ENCODE measurements at places on chromosomes 4 and X.

DNA sequence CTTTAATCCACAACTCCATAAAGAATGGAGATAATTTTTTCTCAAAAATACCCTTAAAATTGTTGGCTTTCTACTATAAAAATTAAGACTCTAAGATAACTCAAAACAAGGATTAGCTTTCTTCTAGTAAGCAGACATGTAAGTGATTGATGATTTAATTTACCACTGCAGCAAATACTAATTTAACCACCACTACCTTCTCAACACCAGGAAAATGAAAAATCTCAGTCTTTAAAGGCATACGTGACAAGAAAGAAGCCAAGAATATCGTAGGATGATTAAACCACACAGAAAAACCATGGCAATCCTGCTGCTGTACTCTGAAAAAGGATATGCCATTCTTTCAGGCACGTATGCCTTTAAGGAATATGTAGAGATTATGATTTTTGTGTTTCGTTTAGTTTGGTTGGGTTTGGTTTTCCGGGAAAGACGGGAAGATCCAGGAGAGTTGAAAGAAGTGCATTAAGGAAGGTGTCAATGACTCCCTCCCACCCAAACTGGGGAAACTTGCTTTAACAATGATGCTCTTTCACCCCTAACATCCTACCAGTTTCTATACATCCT, 881 bp downstream of the LRCH2 start:
- no peak for DNase-seq

- DNase-seq, result peak; percentile 39
Measured at GRCh38 chrX:18377796-18378195, 23.3 kb upstream of the SCML2 start.

- DNase-seq, result no peak
Measured at GRCh38 chr4:97185233-97185632, 958.0 kb downstream of the STPG2 start.

DNA sequence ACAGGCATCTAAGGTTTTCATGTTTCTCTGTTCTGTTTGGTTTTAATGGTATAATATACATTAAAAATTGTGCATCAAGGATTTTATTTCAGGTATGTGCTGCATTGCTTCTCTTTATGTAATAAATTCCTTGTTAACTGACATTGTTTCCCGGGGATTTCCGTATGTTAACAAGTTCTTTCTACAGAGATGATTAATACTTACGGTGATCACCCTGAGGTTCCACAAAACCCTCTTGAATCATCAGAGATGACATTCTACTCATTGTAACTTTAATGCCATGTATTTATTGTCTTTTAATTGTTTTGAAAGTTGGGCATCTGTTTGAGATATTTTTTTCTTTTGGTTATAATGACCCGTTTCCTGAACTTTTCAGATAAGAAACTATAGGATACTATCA, 37.5 kb downstream of the ARHGAP10 start:
- DNase-seq, result no peak

- DNase-seq, result no peak
Measured at GRCh38 chr4:75745161-75745560, 20.8 kb downstream of the USO1 start.

GRCh38 chr4:74037076-74037955, 1.2 kb downstream of the CXCL3 start:
- DNase-seq, result no peak

- no peak for DNase-seq
Measured at GRCh38 chr4:14262221-14262620, 634.7 kb upstream of the BOD1L1 start.

DNA sequence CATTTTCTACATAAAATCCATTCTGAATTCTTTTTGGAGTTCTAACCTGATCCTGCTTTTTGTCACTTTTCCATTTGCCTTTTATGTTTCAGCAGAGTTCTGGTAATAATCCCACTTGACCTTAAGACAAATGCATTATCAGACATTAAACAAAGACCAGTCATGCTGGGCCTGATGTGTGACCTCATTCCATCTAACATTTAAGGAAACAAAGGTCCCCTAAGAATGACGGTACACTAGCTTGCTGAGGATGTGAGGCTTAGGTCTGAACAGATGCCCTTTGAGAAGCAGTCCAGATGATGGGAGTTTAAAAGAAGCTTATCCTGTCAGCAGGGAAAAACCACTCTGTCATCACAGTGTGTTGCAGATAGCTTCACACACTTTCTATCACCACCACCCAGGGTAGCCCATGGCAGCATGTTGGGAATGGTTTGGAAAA, 38.1 kb upstream of the PDE5A start:
- no peak for DNase-seq

GRCh38 chr4:45992728-45993127, 131.1 kb downstream of the GABRG1 start:
- DNase-seq, result no peak

- DNase-seq, result no peak
Measured at GRCh38 chr4:82913305-82913704, 12.8 kb downstream of the THAP9 start.

- DNase-seq, result no peak
Measured at GRCh38 chr4:173413036-173413435, 14.1 kb upstream of the SCRG1 start.

DNA sequence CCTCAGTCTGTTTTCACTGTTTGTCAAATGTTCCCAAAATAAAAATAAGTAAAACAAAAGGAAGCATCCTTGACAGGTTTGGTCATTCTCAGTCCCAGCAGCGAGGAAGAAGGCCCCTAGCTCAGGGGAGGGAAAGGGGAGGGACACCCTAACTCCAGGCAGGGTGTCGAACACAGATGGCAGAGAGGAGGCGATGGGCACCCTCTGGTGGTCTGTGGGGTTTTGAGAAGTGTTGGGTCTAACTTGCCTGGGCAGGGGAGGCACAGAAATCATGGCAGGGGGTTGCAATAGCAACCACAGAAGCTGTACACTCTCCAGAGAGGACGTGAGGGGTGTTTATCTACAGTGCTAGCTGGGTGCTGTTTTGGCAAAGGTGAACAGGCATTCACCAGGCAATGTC, 229.8 kb upstream of the SFRP2 start:
- DNase-seq, result peak; percentile 22

GRCh38 chr4:25759101-25759500, 103.5 kb downstream of the SLC34A2 start:
- no peak for DNase-seq

DNA sequence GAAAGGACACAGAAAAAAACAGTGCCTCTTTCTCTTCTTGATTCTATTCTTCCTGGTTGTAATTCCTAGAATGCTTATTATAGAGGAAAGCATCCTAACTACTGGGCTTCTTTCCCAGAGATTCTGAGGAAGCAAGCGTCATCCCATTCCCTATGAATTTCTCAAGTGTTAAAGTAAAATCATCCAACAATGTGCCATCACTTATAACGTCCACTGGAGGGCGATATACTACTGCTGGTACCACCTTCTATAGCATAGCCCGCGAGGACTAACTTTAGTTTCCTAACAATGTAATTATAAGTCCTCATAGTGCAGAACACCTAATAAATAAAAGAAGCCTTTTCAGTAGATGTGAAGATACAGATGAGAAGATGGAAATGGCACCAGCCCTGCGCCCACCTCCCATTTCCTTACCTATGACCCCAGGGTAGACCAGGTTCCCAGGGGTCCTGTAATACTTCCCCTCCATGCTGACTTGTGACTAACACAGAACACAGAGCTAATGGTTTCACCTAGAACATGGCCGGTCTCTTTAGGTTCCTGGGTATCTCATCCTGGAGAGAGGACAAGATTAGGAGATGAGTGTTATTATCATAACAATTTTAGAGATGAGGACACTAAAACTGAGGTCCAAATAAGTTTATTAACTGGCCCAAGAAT, 4.2 kb downstream of the CENPVL3 start:
- DNase-seq, result peak; percentile 21

- no peak for DNase-seq
Measured at GRCh38 chr4:105679186-105679585, 29.3 kb downstream of the INTS12 start.

DNA sequence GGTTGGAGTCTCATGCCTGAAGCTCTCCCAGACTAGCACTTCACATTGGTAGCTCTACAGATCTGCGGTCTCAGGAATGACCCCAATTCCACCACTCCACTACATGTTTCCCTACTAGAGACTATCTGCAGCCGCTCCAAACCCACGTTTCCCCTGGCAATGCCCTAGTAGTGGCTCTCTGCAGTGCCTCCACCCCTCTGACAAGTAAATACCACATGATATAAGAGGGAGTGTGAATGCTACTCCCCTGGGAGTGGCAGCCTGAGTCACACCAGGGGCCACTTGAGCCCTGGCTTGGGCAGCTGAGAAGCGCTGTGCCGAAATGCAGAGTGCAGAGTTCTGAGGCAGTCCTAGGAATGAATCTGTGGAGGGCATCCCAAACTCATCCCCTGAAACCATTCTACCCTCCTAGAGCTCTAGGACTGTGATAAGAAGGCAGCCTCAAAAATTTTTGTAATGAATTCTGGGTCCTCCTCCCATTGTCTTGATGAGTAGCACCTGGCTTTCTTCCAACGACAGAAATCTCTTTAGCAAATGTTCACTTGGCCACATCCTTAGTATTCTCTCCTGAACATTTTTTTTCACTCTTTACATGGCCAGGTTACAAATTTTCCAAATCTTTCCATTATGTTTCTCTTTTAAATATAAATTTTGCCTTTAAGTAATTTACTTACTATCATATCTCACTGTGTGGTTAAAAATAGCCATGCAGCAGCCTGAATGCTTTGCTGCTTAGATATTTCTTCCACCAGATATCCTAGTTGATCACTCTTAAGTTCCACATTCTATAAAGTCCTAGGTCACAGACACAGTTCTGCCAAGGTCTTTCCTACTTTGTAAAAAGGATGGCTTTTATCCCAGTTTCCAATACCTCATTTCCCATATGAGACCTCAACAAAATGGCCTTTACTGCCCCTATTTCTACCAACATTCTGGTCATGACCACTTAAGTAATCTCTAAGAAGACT, 160.2 kb upstream of the CPEB2 start:
- no peak for DNase-seq

GRCh38 chrX:110222497-110223257, 95.2 kb downstream of the AMMECR1 start:
- DNase-seq, result no peak

- DNase-seq, result no peak
Measured at GRCh38 chr4:21415728-21416127, 532.8 kb downstream of the KCNIP4 start.

- no peak for DNase-seq
Measured at GRCh38 chr4:87354168-87355102, 31.8 kb upstream of the HSD17B13 start.

GRCh38 chrX:102610905-102611304, 11.6 kb downstream of the ARMCX5 start:
- DNase-seq, result no peak

- DNase-seq, result peak; percentile 80
Measured at GRCh38 chr4:40325406-40326019, 9.6 kb upstream of the CHRNA9 start.

GRCh38 chrX:68914479-68914946, 85.7 kb downstream of the EFNB1 start:
- DNase-seq, result no peak

- peak; percentile 59 for DNase-seq
Measured at GRCh38 chr4:105061136-105061696, 85.5 kb upstream of the TET2 start.

DNA sequence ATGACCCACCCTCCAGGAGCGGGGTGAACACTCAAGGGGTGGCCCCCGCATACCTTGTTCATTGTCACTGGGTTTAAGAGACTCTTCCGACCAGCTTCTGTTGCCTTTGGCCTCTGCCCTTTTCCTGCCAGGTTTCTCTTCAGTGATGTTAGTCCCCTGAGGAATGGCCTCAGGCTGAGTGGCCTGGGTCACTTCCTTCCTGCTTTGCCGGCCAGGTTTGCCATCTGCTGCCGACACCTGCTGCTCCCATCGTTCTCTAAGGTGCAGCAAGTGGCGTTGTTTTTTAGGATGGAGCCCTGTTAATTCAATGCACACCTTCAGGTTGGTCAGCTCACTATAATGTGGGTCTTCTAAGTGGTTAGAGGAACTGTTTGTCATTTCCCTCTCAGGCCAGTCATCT, 34.2 kb downstream of the BCOR start:
- DNase-seq, result no peak

DNA sequence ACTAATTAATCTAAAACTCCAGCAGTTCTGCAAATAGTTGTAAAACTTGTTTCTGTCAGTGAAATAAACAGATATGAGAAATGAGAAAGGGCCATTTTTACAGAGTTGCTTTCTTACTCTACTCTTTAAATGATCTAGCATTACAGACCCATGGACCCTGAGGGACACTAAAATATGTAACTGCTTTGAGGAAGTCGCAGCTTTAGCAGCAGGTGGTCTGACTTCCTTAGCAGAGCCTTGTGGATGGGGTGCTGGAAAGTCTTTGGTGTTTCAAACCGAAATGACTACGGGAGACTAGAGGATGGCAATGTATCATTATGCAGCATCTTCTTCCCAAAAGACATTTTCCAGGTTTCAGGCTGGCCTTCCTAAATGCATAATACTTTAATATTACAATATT, 18.7 kb downstream of the SHISA3 start:
- DNase-seq, result no peak

- DNase-seq, result no peak
Measured at GRCh38 chr4:7521666-7522065, 86.9 kb upstream of the PSAPL1 start.

GRCh38 chr4:48268956-48269860, at the start of gene TEC:
TEC (minus strand) TSS chr4:48269838; CDS start chr4:48228614, 41,224 bp downstream.
- peak; percentile 47 for DNase-seq

DNA sequence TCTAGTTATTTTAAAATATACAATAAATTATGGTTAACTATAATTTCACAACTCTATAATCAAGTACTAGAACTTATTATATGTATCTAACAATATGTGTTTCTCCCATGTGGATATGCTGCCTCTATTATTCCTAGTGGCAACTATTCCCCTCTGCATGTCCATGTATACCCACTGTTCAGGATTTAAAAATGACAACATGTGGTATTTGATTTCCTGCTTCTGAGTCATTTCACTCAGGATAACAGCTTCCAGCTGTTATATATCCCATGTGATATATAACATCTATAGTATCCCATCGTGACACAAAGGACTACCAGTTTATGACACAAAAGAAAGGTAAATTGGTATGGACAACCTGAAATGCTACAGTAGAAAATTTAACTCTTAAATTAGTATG, 167.4 kb upstream of the TACR3 start:
- DNase-seq, result no peak

DNA sequence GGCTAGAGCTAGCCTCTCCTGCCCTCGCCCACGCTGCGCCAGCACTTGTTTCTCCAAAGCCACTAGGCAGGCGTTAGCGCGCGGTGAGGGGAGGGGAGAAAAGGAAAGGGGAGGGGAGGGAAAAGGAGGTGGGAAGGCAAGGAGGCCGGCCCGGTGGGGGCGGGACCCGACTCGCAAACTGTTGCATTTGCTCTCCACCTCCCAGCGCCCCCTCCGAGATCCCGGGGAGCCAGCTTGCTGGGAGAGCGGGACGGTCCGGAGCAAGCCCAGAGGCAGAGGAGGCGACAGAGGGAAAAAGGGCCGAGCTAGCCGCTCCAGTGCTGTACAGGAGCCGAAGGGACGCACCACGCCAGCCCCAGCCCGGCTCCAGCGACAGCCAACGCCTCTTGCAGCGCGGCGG, at the start of gene AR:
TSS of gene AR (plus strand) at position 204 of the 400 bp plus-strand sequence. CDS start 1,126 bp downstream, outside the sequence.
- DNase-seq, result no peak
